ENCODE measurements at places on chromosomes 16 and 17.

- DNase-seq, result no peak
Measured at GRCh38 chr17:36068524-36068923, 4.5 kb downstream of the CCL18 start.

- DNase-seq, result no peak
Measured at GRCh38 chr17:79977161-79977631, 58.5 kb downstream of the TBC1D16 start.

DNA sequence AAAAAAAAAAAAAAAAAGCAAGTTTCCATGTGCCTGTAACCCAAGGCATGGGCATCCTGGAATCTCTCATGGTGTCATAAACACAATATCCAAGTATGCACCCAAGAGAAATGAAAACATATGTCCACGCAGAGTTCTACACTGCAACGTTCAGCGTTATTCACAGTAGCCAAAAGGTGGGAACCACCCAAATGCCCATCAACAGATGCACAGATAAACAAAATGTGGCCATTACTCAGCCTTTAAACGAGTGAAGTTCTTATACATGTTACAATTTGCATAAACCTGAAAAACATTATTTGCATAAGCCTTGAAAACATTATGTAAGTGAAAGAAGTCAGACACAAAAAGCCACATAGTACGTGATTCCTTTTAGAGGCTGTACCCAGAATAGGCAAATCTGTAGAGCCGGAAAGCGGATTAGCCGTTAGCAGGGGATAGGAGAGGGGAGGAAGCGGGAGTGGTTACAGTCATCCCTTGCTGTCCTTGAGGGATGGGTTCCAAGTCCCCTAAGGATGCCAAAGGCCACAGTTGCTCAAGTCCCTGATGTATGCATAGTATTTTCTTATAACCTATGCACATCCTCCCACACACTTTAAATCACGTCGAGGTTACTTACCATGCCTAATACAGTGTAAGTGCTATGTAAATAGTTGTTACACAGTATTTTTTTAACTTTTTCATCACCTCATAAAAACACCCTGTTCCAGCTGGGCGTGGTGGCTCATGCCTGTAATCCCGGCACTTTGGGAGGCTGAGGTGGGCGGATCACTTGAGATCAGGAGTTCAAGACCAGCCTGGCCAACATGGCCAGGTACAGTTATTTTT lies 47.3 kb upstream of the DNAH17 start:
- DNase-seq, result no peak

- no peak for DNase-seq
Measured at GRCh38 chr17:42520540-42520951, 15.5 kb upstream of the NAGLU start.

DNA sequence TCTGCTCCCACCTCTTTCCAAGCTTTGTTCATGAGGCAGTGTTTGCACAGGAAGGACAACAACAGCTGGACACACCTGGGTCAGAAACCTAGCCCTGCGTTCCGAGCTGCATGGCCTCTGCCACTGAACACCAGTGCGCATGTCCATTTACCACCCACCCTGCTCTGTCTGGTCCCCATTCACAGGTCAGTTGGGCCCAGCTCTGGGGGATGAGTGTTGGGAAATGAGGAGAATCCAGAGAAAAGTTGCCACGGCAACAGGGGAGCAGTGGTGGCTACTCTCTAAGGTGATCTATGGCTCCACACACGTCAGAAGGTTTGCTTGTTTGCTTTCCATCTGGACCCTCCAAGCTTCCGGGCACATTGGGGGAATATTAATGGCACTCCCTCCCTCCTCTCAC lies 70.4 kb upstream of the ASIC2 start:
- no peak for DNase-seq

DNA sequence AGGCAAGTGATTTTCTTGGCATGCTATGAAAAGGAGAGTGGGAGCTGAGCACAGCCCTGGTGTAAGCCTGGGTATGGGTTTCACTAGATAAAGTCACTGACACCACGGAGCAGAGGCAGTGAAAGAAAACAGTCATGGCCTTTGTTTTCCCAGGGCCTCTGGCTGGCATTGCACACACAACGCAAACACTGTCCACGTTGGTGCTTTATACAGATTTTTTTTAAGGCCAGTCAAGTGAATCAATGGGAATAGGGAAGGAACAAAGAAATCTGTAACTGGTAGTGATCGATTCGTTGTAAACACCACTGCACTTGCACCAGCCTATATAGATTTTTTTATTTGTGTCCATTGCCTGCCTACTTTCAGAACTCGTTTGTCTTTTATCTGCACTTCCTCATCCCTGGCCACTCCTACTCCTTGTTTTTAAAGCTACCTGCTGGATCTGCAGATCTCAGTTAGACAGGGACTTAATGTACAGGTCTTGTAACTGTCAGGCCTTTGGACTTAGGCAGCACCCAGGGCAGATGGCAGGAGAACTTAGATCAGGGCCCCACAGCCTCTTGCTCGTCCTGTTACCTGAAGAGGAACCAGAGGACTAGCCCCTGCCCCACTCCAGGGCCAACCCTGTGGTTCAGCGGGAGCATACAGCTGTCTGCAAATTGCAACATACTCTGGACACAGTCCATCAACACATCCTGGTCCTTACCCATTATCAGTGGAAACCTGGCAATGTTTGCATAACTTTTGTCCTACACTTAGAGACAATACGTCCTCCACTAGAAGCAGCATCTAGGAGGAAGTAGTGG lies 10.6 kb upstream of the TMIGD1 start:
- peak; percentile 17 for DNase-seq

DNA sequence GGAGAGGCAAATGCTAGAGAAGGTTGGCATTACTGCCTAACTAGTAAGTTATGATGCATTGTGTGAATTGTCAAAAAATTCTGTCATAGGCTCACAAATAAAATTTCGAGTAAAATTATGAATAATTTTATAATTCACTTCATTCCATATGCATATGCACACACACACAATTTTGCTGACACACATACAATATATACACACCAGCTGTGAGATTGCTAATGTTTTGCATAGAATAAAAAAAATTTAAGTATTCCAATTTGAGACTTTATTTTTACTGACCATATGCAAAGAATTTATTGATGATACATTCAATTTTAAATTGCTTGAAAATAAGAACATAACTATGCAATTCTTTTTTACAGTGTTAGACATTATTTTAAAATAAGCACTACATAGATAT lies 6.8 kb upstream of the TMEM100 start:
- DNase-seq, result no peak

GRCh38 chr17:40574292-40574691 lies 9.0 kb upstream of the CCR7 start:
- DNase-seq, result no peak

DNA sequence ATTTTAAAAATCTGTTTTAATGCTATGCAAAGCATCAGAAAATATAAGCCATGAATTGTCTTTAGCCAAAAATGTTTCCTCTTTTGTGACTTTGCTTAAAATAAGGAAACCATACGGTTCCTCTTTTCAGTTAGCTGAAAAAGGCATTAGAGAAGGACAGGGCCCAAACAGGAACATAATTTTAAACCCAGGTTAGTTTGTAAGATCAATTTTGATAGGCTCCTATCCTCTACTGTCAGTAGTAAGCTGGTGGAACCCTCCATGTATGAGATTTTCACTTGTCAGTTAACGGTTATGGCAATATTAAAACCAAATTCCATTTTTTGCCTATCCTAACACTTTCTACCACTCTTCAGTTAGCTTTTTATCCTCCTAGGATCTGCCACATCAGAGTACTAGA lies 4.3 kb downstream of the EVI2B start:
- no peak for DNase-seq

- DNase-seq, result peak; percentile 68
Measured at GRCh38 chr17:57085448-57086068, 512 bp downstream of the AKAP1 start.

GRCh38 chr16:75081179-75081859 lies 35.3 kb downstream of the LDHD start:
- DNase-seq, result no peak

DNA sequence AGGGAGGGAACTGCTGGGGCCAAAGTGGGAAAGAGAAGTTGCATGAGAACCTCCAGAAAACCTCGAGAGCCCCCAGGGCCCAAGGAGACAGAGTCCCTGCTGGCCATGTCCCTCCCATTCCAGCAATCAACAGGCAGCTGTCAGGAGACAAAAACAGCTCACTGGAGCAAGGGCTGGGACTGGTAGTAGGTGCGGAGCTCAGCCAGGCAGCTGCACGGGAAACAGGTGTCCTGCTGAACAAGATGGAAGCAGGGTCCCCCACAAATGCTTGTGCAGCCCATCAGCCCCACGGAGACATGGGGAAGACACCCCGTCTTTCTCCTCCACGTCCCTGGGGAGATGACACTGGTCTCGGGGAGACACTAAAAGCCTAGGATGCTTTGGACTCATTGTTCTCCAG lies 34.5 kb downstream of the SDK2 start:
- no peak for DNase-seq

DNA sequence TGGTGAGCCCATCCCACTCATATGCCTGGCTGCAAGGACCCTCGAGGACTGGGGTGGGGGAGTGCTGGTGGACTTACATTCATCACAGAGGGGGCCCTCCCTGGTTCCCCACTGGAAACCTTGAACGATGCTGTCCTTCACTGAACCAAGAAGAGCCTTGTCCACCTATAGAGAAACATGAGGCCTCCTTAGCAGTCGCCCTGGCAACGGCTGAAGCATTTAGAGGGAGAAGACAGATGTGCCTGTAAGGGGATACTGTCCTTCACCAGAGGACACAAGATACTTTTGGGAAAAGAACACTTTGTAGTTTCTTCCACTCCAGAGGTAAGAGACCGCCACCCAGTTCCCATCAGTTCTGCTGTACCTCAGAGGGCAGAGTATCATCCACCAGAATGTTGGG lies 6.5 kb downstream of the HIGD1B start:
- DNase-seq, result no peak

GRCh38 chr16:73418051-73418450 lies 370.1 kb upstream of the ZFHX3 start:
- DNase-seq, result no peak

DNA sequence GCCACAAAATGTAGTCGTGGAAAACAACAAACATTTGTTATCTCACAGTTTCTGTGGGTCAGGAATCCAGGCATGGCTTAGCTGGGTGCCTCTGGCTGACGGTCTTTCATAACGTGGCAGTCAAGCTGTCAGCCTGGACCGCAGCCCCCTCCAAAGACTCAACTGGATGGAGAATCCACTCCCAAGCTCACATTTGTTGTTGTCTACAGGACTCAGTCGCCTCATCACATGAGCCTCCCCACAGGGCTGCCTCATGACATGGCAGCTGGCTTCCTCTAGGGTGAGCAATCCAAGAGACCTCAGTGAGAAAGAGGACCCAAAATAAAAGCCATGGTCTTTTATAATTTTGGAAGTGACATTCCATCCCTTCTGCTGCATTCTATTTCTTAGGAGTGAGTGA lies 34.7 kb upstream of the AKAP1 start:
- DNase-seq, result no peak

DNA sequence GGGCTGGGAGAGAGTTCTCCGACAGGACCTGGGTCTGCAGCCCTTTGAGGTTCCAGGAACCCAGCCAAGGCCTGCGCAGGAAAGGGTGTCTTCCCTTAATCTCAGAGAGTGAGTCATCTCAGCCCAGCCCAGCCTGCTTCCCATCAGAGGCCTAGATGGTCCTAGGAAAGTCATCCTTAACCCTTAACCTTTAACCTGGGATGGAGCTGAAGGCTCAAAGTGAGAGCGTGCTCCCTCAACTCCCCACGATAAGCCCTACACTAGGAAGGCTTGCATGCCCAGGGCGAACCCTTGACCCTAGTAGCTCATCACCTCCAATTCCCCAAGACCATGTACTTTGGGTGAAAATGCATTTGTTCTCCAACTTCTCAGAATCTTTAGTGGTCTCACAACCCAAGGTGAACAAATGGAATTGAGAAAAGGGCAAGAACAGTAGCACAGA lies 4.8 kb upstream of the ATXN7L3 start:
- DNase-seq, result no peak

DNA sequence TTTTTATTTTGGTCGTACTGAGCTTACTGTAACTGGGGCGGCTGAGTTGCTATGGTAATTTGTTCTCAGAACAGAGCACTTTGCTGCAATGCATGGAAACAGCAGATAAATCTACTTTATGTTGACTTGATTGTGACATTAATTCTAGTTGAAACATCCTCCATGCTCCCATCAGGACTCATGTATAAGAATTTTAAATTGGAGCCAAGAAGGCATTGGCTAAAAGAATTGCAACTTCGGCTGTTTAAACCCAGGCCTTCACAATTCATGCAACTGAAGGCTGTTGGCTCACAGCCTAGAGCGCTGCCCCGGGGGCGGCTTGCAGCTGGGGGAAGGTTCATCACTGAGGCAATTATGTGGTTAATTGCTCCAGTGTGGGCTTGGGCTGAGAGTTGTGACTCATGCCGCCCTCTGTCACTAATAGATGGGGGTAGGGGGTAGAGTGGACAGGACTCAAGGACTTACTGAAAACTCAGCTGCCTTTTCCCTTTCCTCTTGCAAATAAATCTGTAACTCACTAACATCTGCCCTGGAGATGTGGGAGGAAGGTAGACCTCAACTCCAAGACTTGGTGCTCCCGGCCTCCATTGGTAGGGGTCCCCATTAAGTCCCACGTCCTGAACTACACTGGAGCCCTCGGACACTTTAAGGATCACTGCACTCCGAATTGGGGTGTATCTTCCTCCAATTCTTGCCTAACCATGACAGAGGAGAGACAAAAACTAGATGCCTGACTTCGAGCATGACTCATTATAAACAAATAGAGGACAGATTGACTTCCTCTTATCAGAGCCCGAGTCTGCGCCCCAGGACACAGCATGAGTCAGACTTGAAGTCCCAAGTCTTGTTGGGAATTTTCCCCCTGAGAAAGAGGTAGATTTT lies 37.5 kb downstream of the ERCC4 start:
- no peak for DNase-seq

DNA sequence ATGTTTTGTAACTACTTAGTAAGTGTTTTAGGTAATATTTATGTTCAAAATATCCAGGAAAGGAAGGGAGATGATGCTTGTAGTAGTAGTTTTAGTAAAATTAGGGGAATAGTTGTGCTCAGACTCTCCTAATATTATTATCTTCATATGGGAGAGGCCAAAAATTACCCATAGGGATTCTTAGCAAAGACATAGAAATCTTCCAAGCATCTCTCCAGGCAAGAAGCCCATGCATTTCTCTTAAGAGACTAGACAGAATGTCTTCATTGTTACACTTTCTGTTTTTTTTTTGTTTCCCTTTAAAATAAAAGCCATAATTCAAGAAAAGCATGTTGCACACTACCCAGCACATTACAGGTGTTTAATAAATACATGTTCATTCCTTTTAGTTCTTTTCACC lies 180.6 kb downstream of the CYB561 start:
- DNase-seq, result no peak

- DNase-seq, result no peak
Measured at GRCh38 chr17:40474419-40475002, 26.9 kb downstream of the TNS4 start.

GRCh38 chr17:76840884-76841775 lies 27.1 kb upstream of the MGAT5B start:
- no peak for DNase-seq

GRCh38 chr16:55559933-55560516 lies 6.5 kb upstream of the CAPNS2 start:
- DNase-seq, result no peak

GRCh38 chr16:81558077-81558443 lies 113.5 kb downstream of the CMIP start:
- DNase-seq, result no peak

- DNase-seq, result no peak
Measured at GRCh38 chr17:69223809-69224208, 4.8 kb downstream of the ABCA10 start.

GRCh38 chr16:363110-363765 lies 7.1 kb downstream of the MRPL28 start:
- no peak for DNase-seq
